ENCODE measurements at places on chromosomes 2 and 18.

DNA sequence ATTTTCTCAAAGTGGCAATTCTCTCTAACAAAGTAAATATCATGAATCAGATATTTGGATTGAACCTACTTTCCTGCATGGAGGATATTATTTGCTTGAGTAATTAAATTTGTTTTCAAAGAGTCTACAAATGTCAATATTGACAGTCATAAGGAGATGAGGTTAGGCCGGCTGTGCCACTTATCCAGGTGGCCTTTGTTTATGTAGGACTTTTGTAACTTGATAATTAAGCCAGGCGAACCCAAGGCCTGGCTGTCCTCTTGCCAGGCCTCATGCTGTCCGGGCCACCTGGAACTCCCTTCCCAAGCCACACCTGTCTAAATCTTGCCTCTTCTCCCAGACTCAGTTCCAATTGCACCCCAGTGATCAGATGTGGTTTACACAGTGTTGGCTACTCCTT, 255.2 kb downstream of the ACKR3 start:
- no peak for DNase-seq

GRCh38 chr2:58631986-58632385, 390.9 kb upstream of the FANCL start:
- DNase-seq, result no peak

DNA sequence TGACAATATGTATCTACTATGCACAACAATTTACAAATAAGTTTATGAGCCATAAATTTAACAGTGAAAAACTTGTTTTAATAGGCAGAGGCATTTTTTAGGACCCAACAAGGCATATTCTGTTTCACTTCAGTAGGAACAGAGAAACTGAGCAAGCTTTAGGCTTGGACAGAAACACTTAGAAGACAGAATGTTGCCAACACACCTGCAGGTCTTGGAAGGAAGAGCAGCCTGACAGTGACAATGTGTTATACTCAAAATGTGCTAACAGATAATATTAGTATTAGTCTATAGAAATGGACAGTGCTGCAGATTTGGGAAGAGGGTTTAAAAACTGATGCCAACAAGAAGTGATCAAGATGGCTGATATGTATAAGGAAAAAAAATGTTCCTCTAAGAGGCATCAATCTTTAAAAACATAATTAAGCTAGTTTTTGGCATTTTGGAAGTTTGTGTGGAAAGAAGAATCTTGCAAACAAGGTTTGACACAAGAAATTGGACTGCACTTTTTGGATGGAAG, 297.1 kb upstream of the FSIP2 start:
- no peak for DNase-seq

GRCh38 chr2:23706613-23707078, 220.3 kb downstream of the ATAD2B start:
- no peak for DNase-seq

DNA sequence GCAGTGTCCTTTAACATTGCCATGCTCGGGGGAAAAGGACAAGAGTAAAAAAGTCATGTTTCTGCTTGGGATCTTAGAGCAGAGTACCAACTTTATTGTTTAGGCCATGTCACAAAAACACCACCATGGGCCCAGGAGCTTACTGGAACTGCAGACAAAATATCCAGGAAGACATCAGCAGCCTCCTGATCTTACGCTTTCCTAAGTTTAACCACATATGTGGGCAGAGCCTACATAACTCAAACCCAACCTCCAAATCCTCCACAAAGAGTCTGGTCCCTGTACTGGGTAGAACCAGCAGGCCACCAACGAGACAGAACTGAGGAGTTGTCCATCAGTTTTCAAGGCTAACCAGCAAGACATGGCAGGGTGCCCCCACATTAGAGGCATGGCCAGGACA, 10.3 kb downstream of the GALNT14 start:
- DNase-seq, result no peak

GRCh38 chr18:56661360-56662062, 10.4 kb downstream of the WDR7 start:
- DNase-seq, result no peak

DNA sequence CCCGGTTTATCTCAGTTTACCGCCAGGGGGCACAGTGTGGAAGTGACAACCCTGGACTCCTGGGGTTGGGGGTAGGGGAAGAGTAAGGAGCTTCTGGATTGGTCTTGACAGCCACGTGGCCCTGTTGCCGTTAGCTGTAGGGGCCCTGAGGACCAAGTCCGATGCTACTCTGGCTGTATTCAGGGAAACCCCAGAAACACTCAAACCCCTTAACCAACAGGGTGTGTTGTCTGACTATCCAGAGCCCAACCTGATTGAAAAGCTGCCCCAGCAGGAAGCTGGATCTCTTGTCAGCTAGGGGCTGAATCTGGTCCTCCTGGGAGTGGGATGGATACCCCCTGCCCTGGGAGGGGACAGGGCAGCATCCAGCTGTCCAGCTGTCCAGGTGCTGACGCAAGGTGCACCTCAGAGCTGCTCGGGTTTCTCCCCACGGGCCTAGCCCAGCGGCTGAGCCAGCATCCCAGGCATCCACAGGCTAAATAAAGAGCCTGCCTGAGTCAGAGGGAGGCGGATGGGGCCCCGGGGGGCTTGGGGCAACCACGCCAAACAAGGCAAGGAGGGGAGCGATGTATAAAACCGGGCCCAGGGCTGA, 3.1 kb upstream of the GMPPA start:
- DNase-seq, result peak; percentile 64

- no peak for DNase-seq
These were observed 111.8 kb upstream of the CNTNAP5 start for GRCh38 chr2:123913143-123913735.

DNA sequence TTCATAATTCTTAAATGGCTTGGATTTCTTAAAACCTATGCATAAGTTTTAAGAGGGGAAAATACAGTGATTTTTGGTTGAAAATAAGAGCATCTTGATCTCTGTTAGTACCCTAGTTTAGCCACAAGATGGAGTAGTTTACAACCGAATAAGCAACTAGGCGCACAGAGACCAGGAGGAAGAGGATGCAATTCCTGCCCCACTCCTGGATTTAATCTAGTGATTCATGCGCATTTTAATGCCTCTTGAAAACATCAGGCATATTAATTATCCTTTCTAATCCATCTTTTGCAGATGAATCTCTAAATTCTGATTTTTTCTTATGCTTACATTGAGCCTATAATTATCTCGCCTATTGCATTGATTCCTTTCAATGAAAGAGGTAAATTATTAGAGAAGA, 76.7 kb downstream of the MRPS9 start:
- DNase-seq, result no peak

- DNase-seq, result no peak
These were observed 108.9 kb downstream of the SATB2 start for GRCh38 chr2:199348871-199349270.

DNA sequence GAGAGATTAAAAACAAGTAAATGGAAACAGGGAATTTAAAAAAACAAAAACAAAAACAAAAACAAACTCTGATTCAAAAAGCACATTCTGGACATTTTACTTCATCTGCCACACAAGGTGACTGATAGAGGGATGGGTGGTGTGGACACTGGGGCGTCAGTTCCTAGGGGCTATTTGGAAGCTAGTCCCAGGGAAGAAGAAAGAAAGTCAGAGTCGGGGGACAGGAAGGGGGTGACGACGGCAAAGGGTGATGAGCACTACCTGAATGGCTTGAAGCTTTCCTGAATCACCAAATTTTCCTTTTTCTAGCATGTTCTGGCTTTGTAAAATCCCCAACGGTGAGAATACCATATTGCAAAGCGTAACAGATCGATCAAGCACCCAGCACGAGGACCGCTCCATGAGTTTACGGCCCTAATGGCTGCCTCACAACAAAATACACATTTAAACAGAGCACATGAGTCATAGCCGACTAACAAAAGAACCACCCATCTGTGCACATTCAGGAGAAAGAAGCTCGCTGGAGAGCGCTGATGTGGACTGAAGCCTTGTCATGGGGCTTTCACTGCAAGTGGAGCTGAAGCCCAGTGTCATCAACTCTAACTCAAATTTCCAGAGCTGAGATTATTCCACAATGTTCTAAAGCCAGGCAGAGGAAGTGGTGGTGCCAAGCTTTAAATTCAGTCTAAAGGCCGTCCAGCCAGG, 178.9 kb downstream of the LNPK start:
- DNase-seq, result no peak

GRCh38 chr2:212427638-212428037, 111.0 kb downstream of the ERBB4 start:
- no peak for DNase-seq

DNA sequence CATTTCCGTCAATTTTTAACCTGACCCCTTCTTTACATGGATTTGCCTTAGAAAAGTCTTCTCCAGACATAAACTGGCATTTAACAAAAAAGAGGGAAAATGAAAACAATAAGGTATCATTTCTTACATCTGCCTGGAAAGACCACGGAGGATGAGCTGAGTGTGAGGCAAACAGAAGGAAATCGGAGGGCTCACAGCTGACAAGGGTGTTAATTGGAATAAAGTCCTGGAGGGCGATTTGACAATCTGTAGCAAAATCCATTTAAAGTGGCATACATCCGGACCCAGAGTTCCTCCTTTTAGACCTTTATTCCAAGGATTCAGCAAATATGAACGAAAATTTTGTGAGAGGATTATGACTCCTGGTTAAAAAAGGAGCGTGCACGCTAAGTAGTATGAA, 179.7 kb upstream of the COPS8 start:
- no peak for DNase-seq

DNA sequence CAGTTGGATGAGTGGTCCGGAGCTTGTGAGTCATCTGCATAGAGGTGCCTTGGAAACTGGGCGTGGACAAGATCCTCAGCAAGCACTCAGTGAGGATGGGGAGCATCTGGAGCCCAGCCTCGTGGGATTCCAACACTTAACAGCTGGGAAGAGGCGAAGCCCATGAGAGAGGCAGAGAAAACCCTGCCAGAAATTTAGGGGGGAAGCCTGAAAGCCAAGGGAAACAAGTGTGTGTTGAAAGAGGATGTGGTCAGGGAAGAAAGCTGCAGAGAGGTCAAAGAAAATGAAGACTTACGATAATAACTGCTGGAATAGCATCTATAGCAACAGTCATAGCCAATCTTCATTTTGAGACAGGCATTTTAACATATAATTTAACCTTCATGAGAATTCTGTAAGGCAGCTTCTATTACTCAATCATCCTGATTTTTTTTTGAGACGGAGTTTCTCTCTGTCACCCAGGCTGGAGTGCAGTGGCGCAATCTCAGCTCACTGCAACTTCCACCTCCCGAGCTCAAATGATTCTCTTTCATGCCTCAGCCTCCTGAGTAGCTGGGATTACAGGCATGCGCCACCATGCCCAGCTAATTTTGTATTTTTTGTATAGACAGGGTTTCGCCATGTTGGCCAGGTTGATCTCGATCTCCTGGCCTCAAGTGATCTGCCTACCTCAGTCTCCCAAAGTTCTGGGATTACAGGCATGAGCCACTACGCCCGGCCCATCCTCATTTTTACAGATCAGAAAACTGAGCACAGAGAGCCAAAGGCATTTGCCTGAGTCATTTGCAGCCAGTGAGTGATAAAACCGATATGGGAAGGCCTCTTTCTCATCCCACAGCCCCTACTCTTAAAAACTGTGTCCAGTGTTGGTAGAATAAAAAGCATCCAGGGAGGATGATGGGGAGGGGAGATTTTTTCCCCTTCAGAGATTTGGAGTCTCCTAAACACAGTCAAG, 214.4 kb upstream of the EPAS1 start:
- peak; percentile 36 for DNase-seq

DNA sequence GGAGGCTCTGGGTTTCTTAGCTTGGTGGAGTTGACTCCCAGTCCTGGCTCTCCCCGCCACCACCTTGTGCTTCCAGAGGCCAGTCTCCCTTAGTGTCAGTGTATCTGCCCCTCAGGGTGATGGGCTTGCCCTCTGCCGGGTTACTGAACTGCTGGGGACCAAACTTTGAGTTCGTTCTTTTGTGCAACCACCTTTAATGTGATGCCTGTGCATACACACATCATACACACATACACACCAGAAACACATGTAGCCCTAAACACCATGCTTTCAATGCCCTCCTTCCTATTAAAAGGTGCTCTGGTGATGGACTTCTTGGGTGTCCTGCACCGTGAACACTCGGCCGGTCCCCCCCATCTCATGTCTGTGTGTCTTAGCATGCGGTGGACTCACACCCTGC, 315.1 kb upstream of the EPAS1 start:
- DNase-seq, result no peak

DNA sequence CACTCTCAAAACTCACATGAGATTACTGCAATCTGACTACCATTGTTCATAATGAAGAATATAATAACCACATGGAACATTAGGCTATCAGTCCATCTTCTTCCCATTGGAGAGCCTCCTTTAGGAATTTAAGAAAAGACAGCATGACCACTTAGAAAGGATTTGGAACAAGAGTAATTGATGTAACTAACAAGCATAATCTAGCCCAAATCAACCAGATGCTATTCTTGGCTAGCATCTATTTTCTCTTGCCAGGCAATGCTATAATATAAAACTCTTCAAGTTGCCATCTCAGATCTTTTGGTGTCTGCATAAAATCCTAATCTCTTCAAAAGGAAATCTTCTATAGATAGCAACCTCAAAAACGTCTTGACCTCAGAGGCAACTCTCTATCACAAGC, 152.0 kb upstream of the REG3G start:
- no peak for DNase-seq

DNA sequence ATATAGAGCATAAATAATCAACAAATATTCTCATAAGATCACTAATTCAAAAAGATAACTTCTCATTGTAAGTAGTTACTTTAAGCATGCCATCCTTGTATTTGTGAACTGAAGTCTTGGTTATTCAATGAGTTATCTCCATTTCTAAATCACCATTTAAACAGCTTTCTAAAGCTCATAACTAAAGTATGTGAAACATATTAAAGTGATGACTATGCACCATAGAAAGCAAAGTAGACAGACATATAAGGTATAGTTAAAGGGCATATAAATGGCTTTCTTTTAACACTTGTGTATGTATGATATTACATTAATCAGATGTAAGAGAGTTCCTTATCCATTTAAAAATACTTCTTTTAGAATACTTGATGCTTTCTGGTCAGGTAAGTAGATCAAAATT, 83.5 kb downstream of the IKZF2 start:
- DNase-seq, result no peak

GRCh38 chr18:78378983-78379382, 600.6 kb upstream of the SALL3 start:
- DNase-seq, result no peak

DNA sequence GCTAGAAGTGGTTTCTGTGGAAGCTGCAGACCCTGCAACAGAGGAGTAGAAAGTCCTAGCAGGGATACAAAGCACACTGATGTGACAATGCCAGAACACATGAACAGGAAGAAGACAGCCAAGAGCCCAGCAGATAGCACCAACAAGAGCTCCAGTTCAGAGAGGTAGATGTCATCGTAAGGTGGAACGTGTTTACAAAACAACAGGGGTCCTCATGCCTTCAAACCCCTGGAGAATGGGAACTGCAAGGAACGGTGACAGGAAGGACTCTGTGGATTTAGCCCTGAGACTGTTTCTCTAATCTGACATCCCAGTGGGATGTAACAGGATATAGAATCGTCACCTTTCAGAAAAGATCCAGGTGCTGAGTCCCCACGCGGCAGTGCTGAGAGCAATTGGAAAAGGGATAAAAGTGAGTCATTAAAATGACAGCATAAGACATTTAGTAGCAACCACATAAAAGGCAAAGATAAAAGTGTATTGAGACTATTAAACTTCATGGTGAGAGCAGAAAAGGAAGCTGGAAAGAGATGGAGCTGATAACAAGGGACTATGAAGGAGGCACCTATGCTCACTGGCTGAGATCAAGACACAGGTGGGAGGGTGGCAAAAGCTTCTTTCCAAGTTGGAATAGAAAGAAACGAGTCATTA, 195.2 kb downstream of the FBXO15 start:
- no peak for DNase-seq

GRCh38 chr2:232385660-232386489, 7.3 kb downstream of the ALPP start:
- DNase-seq, result no peak

Measured in left colon (tissue), 2 donors.